ENCODE measurements at places on chromosomes 3 and 15. TPM values are rescaled to one million over a fixed set of nuclear protein-coding genes. Genes with fewer than 3 reads are reported as not detected.

DNA sequence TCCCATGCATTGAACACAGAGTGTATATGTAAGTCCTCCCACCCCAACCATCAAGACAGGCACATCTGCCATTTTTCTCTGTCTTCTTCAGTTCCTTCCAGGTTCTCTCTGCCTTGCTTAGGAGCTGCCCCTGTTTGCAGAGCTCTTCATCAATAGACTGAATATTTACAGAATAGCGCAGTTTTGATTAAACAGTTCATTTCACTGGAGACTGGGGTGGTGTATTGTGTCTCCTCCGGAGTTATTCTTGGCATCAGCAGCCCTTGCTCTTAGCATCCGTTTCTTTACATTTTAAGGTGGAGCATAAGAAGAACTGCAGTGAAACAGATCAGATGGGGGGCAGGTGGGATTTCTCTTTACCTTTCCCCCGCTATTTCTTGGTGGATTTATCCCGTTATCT, 87.7 kb downstream of the LIPC start:
- DNase-seq, result no peak

DNA sequence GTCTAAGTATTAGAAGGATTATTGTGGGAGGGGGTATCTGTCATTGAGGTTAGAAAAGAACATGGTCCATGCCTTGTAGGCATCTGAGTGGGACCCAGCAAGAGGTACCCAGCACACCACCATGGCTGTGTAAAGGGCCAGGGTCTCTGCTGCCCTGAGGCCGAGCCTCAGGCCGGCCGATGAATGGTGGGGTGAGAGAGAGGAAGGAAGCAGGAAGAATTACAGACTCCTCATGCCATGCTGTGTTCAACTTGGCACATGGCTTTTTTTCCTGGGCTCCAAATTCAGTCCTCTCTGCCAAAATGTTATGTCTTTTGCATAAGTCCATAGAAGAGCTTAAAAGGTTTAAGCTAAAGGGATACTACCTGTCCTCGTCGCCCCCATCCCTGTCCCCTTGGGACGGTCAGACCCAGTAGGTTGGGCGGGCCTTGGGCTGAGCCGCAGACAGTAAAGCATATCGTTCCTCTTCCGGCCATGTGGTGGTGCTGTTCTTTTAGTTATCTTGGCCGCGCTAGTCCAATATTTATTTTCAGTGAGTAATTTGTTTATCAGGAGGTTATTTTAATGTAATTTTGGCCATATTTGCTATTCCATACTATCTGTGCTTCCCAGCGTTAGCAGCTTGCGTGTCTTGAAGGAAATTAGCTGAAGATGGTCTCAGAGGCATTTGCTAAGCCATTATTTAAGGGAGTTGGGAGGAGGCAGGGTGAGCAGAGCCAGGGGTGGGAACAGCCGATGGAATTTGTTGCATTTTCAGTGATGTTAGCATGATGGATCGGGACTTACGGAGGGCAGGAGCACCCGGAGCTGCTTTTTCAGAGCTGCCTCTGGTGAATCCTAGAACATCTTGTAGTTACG, 152.4 kb downstream of the AGBL1 start:
- DNase-seq, result no peak

DNA sequence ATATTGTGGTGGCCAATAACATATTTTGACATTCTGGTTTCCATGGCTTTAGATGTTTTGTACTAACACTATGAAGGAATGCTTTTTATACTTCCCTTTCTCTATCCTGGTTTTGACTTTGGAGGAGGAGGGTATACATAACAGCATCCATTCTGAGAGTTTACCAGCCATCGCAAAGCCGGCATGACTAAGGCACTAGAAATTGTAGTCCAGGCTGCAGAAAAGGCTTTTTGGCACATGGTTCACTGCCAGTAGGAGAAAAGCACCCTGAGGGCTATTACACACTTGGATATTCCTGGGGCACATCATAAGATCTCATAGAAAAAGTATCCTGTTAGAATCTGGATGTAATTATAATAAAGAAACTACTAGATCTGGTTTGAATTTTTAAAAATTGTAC, 101.8 kb downstream of the STT3B start:
- peak; percentile 23 for DNase-seq

GRCh38 chr3:186340204-186340603, 21.8 kb downstream of the DGKG start:
- DNase-seq, result peak; percentile 75

GRCh38 chr3:31405515-31405914, 127.2 kb upstream of the STT3B start:
- DNase-seq, result no peak

GRCh38 chr3:77158730-77159581, 119.1 kb downstream of the ROBO2 start:
- no peak for DNase-seq

- no peak for DNase-seq
These were observed 656.0 kb upstream of the GRM7 start for GRCh38 chr3:6204891-6205290.

Gene DNAH12
- under 0.01 TPM for total RNA-seq

Gene CCR4
- total RNA-seq, result not detected

Gene GATM
- total RNA-seq, result 0.59 TPM

Gene HTD2
- total RNA-seq, result 6.2 TPM
